NCI-H187 treated with DMSO at 0.1 percent for 48 hours (cell line): ENCODE measurements at places on chromosomes 5 and 9.

DNA sequence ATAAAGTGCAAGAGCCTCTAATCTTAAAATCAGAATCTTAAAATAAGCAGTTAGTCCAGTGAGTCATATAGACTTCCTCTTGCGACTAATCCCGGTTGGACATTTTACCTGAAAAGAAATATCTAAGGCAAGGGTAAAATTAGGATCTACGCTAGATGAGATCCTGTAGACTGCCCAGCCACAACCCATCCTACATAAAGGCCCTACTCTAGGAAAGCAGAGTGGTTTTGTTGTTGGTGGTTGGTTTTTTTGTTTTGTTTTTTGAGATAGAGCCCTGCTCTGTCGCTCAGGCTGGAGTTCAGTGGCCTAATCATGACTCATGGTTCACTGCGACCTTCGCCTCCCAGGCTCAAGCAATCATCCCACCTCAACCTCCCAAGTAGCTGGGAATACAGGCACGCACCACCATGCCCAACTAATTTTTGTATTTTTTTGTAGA lies 6.9 kb downstream of the TSC1 start:
- DNase-seq = no peak

DNA sequence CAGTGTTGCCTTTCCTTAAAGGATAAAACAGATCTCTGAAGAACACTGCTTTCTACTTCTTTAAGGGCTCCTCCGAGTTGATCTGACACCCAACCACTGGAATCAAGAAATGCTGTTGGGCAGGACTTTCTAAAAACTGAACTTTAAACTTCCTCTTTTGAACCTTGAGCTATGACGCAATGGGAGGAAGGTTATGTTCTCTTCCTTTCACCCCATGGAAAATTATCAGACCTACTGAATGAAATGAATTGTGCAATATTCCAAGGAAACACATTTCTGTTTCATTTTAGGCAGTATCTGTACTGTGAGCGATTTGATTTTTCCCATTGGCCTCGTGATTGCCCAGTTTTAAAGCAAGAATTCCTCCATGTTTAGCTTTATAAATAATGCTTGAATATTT lies 206.0 kb upstream of the PRR16 start:
- DNase-seq = no peak

- no peak for DNase-seq
These were observed 26.2 kb downstream of the UHRF2 start for GRCh38 chr9:6439051-6439703.

DNA sequence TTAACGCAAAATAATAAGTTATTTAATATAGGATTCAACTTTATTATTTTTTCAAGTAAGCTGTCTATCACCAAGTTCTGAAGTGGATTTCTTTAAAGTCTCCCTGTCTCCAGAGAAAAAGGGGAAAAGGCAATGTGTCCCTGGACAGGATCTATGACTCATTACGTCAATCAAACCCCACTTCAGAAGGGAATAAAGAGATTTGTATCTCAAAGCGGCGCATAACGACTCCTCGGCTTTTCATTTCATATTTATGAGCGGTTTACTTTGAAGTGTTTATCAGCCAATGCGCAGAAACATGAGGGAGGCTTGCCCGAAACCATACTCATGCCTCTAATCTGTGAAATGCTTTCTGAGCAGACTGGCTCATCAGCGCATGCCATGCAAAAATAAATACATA lies 938.6 kb upstream of the WWC1 start:
- no peak for DNase-seq

DNA sequence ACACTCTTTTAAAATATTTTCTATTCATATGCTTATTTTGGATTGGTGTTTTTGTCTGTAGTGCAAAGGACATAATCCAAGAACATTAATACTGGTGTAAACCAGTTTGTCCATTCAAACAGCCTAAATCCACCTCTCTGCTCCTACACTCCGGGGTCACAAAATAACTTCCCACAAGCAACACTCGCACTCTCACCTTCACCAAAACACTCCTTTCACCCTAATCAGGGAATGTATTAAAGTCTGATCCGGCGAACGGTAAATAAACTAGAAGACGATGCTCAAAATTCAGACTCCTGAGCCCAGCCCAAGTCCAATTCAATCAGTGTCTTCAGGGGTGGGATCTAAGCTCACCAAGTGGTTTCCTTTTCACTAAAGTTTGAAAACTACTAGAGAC lies 649 bp downstream of the AP3B1 start:
- no peak for DNase-seq

- DNase-seq = no peak
These were observed 52.7 kb downstream of the ABHD17B start for GRCh38 chr9:71858102-71858798.

- DNase-seq = no peak
These were observed 173.1 kb downstream of the AOPEP start for GRCh38 chr9:94899464-94900221.

DNA sequence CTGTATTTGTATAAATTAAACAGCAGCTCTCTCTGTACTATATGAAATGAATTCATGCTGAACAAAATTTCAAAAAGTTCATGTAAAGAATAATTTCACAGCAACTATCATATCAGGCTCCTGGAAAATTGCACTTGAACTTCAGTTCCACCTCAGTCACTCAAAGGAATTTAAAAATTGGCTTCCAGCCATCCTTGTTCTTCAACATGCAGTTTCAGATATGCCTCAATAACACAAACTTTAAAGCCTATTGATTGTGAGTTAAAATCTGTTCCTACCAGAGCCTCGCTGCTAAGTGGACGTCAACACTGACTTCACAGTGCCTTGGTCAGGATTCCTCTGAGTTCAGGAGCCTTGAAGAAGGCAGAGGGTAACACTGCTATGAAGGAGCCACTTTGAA lies 418.7 kb upstream of the WWC1 start:
- DNase-seq = no peak

DNA sequence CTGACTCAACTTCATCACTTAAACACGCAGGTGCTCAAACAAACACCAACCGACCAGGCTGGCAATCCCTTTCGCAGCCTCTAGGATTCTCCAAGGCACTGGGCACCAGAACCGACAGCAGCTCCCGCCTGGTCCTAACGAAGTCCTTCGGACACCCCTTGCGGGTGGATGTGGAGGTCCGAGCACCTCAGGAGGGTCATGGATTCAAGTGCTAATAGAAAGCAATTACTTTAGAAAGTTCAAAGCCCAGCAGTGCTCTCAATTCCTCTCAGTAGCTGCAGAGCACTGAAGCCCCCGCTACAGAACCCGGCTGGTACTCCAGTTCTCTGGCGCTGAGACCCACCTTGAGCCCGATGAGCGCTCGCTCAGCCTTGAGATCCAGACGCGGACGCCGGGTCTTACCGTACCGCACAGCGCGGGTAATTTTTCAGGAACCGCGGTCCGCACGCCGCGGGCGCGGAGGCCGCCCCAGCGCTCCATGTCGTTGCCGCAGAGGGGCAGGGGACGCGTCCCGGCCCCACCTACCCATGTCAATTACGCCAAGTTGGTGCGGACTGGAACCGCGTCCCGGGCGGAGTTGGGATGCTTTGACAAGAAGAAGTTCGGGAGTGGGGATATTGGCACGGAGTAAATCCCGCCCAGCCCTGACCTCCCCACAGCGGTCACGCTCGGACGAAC lies 638 bp downstream of the MARCHF3 start:
- DNase-seq = no peak

GRCh38 chr9:85246541-85246940 lies 495.2 kb downstream of the AGTPBP1 start:
- no peak for DNase-seq

DNA sequence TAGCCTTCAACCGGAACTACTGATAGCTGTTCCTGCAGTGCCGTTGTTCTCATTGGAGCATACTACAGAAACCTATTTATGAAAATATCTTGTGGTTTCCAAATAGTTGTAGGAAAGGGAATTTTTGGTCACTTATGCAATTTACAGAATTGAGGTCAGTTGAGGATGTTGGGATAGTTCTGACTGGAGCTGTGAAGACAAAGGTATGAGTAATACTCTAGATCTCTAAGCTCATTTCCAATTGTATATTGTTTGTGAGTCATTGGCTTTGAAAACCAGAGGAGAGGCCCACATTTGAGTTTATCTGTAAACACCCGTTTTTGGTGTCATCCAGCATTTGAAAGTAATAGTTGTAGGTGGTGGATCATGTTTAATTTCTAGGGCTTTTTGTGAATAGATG lies 561.3 kb upstream of the WWC1 start:
- no peak for DNase-seq

DNA sequence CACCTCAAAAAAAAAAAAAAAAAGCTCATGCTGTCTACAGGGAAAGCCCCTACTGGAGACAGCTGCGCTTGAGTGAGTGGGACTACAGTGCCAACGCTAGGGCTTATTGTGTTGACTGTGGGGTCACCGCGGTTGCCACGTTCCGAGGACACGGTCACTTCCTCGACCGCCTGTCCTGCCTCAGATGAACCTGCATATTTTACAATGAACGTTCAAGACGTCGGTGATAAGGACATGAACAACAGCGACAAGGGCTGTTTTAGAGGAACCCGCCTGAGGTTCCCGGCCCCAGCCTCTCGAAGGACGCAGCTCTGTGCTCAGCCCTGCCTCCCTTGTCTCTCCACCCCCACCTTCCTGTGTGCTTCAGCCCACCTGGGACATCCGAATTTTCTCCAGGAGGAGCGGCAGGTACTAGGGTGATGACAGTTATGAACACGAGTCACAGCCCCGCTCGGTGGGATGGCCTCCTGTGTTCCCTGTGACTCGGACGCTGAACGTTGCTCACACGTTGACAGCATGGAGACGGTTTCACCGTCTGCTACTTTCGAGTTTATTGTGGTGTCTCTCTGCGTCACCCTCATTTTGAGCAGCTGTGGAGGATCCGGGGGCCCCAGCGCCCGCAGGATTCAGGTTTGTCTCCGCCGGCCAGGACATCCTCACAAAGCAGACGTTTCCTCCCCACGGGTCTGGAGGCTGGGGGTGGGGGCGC lies 11.3 kb upstream of the DIPK1B start:
- no peak for DNase-seq
